Foreskin keratinocyte (primary cell): ENCODE measurements at places on chromosomes 3 and 15.

- no peak for DNase-seq
Measured at GRCh38 chr15:37079726-37080125, 20.6 kb downstream of the MEIS2 start.

DNA sequence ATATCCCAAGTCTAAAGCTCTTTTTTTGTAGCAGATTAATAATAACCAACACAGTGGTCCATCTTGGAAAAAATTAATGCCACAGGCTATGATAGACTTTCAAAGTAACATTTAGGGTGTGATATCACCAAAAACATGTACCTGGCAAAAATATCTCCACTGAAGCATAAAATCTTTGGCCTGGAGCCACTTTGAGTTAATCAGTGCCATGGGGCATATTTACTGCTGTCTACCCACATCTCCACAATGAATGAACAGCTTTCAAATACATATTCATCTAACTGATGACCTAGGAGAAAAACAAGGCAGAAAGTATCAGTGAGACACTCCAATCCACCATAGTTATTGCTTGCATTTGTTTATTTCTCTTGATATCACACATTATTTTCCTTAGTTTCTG lies 296.0 kb upstream of the MDFIC2 start:
- no peak for DNase-seq

- peak; percentile 65 for DNase-seq
Measured at GRCh38 chr3:102715030-102715697, 280.3 kb downstream of the ZPLD1 start.

GRCh38 chr3:156721687-156722618 lies 47.6 kb downstream of the TIPARP start:
- no peak for DNase-seq

DNA sequence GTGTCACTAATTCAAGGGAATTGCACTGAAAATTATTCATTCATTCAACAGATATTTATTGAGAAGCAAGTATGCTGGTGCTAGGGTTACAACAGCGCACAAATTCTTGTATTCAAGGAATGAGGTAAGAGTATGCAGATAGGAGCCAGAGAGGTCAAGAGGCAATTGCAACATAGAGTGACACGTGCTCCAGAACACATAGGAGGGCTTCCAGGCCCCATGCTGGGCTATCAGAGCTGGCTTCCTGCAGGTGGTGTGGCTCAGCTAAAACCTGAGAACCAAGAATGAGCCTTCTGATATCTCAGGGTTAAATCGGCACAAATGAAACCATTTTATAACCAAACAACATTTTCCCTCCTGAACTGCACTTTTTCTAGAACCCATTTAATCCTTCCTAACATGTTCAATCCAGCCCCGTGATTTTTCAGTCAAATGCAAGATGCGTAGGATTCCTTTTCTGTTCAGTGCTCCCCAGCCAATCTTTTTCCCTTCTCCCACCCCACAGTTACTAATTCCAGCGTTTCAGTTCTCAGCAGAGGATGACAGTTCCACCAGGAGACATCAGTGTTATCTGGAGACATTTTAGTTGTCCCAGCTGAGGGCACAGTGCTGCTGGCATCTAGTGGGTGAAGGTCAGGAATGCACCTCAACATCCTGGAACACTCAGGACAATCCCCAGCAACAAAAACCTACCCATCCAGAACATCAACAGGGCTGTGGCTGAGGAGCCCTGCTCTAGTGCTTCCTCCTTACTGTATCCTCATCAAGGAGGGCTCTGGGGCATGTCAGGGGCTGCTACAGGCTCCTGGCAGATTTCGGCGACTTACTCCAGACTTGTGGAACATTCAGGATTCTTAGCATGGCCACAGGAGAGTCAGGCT lies 13.1 kb downstream of the CCR5AS start:
- DNase-seq: no peak

- no peak for DNase-seq
Measured at GRCh38 chr3:169930843-169931242, 19.5 kb downstream of the SAMD7 start.

GRCh38 chr3:15578289-15578867 lies 23.0 kb downstream of the HACL1 start:
- no peak for DNase-seq

- peak; percentile 63 for DNase-seq
Measured at GRCh38 chr15:47384341-47384740, 333.0 kb upstream of the SEMA6D start.

- peak; percentile 34 for DNase-seq
Measured at GRCh38 chr15:34582461-34583371, 735 bp downstream of the GOLGA8B start.

DNA sequence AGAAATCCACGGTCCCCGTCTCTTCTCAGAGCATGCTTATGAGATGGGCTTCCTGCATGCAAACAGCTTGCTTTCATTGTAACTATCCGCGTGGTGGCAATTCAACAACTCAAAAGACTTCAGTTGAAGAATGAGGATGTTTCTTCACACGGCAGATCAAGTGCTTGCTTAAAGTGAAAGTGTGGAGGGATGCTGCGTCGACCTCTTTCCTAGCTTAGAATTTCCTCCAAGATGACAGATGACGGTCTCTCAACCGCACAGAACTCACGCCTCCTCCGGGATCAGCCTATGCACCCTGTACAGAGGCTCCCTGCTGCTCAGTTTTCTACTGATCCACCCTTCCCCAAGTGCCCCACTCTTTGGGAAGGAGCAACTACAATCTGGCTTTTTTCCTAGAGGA lies 47.8 kb downstream of the PCSK6 start:
- no peak for DNase-seq

DNA sequence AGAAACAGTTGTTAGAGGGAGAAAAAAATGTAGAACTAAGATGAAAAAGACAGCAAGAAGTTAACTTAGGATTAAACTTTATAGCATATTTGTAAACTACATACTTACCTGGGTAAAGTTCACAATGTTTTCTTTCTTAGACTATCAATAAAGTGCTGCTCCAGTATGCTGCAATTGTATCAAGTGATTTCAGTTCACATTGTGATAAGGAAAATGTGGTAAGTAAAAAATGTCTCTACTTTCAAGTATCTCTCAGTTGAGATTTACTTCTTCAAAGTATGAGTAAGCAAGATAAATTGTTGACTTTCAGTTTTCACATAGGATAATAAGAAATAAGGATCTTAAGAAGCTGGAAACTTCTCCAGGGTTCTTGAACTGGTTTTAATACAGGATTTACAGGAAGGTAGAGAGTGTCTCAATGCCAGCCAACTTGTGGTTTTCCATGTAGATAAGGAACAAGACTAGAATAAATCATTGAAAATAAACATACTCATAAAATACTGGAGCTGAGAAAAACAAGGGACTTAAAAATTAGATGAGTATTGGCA lies 528.8 kb downstream of the UNC13C start:
- no peak for DNase-seq

DNA sequence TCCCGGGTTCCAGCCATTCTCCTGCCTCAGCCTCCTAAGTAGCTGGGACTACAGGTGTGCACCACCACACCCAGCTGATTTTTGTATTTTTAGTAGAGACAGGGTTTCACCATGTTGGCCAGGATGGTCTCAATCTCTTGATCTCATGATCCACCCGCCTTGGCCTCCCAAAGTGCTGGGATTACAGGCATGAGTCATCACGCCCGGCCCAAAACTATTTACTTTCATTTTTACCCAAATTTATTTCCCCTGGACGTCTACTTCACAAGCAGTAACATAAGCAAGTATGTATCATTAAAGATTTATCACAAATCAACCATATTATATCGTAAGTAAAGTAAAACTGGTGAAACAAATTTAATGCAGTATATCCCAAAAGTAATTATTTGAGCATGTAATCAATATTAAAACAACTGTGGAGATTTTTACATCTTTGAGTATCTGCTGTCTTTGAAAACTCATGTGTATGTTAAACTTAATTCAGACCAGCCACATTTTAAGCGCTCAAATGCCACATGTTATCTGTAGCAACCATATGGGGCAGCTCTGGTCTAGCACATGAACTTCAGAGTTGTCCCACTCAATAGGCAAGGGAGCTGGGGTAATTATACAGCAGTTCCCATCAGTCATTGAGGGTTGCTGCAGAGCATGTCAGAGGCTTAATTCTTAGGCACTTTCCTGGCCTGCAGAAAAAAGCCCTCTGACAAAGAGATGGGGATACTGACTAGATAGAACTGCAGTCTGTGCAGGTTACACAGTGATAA lies 185.7 kb upstream of the CTDSPL start:
- DNase-seq: no peak
